ENCODE measurements at places on chromosomes 16 and 17.
A peak's percentile ranks its signal among the peaks of the same experiment; 100 is the strongest.

DNA sequence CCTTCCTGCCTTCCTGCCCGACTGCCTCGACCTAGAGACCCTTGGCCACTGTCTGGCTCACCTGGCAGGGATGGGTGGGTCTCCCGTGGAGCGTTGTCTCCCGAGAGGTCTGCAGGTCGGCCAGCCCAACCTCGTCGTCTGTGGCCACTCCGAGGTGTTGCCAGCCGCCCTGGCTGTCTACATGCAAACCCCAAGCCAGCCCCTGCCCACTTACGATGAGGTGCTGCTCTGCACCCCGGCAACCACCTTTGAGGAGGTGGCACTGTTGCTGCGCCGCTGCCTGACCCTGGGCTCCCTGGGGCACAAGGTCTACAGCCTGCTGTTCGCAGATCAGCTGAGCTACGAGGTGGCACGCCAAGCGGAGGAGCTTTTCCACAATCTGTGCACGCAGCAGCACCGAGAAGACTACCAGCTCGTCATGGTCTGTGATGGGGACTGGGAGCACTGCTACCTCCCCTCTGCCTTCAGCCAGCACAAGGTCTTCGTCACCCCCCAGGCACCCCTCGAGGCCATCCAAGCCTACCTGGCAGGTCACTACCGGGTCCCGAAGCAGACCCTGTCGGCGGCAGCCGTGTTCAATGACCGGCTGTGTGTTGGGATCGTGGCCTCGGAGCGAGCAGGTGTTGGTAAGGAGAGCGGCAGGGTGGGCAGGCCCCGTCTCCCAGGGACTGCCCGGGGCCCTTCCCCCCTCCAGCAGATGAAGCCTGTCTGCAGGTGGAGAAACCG lies 75.1 kb upstream of the ENDOV start:
- no peak for DNase-seq

GRCh38 chr17:7841396-7841914 lies 7.4 kb downstream of the KDM6B start:
- peak; percentile 83 for DNase-seq

DNA sequence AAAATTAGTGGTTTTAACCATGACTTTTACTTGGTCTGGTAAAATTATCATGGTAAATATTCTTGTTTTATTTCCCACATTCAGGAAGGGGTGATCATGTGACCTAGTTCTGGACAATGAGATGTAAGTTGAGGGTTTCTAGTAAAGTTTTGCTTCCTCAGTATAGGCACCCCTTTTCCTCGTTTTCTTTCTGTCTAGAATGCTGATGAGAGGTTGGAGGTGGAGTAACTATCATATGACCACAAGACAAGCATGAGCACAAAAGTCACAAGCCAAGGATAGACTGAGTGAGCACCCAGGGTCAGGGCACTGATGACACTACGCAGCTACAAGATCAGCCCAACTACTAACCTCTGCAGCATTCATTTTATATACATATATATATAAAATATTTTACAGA lies 53.9 kb downstream of the MYO1D start:
- DNase-seq: peak; percentile 8

- no peak for DNase-seq
These were observed 17.9 kb downstream of the CENPX start for GRCh38 chr17:82004517-82005455.

- DNase-seq: no peak
These were observed 88.6 kb upstream of the CHMP6 start for GRCh38 chr17:80902963-80903611.

GRCh38 chr17:32960815-32961214 lies 30.8 kb upstream of the SPACA3 start:
- no peak for DNase-seq

- no peak for DNase-seq
These were observed 2.2 kb upstream of the LPCAT2 start for GRCh38 chr16:55506708-55507107.

- no peak for DNase-seq
These were observed 6.6 kb downstream of the CCL23 start for GRCh38 chr17:36011201-36011600.

GRCh38 chr17:79468183-79468944 lies 142.5 kb downstream of the RBFOX3 start:
- DNase-seq: no peak

GRCh38 chr16:508884-509736 lies 18.4 kb upstream of the CAPN15 start:
- peak; percentile 72 for DNase-seq

GRCh38 chr17:47695429-47696376 lies 1.7 kb downstream of the TBKBP1 start:
- no peak for DNase-seq

- no peak for DNase-seq
These were observed 49.2 kb upstream of the MYH2 start for GRCh38 chr17:10598621-10599020.

DNA sequence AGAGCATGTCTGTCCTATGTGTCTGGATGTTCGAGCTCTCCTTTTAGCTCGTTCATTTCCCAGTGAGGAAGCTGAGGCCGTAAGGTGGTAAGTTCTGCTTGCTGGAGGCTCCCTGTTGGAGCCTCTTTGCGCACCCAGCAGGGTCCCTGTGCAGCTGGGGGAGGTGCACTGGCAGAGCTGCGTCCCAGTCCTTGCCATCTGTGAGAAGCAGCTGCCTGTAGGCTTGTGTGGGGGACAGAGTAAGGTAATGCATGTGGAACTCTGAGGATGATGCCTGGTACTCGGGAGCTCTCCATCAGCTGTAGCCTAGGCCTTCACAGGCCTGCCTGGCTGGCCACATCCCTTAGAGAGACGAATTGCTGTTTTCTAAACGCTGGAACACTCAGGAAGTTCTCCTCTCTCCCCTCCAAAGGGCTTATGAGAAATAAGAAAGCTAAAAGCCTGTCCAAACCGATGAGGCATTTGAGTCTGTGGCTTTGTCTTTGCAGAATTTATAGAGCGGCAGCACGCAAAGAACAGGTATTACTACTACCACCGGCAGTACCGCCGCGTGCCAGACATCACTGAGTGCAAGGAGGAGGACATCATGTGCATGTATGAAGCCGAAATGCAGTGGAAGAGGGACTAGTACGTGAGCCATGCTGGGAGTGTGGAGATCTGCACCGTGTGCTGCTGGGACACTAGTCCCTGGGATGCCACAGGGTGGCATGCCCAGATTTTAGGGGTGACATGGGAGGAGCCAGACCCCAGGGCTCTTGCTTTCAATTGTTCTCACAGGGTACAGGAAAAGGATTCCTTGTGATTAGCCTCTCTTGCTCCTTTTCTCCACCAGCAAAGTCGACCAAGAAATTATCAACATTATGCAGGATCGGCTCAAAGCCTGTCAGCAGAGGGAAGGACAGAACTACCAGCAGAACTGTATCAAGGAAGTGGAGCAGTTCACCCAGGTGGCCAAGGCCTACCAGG lies 1.6 kb downstream of the NDUFB10 start:
- DNase-seq: peak; percentile 90

DNA sequence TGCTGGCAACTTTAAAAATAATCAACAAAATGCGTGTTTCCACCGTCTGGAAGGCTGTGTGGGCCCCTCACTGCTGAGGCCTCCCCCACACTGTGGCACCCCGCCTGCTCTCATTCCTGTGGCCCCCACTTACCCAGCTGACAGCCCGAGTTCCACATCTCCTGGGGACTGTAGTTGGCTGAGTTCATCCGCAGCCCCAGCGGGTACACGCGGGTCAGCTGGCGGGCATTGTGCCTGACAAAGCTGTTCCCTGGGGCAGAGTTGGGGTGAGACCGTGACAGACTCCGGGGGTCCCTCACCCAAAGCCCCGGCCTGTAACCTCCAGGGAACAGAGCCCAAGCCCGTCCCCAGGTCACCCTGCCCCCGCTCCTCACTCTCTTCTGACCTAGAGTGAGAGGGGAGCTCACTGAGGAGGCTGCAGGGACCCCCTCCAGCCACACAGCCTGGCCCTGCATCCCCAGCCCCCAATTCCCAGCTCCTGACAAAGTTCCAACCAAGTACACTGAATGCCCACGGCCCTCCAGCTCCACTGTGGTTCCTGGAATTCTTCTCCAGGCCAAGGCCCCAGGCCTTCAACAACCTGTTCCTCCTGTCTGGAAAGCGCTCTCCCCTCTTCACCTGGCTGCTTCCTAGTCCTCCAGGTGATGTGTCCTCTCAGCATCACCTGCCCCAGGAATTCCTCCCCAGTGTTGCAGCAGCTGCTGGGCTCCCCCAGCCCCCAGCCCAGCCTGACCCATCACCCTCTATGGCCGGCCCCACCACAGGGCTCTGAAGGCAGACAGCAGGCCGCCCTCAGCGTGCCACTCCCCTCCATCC lies 18.0 kb downstream of the PLCD3 start:
- no peak for DNase-seq

- peak; percentile 36 for DNase-seq
These were observed 646 bp downstream of the HIC1 start for GRCh38 chr17:2055292-2056205.

GRCh38 chr17:38451840-38452529 lies 23.7 kb downstream of the ARHGAP23 start:
- DNase-seq: no peak

GRCh38 chr17:40854175-40854814 lies 12.7 kb downstream of the KRT12 start:
- DNase-seq: no peak

- no peak for DNase-seq
These were observed 12.0 kb downstream of the CCDC182 start for GRCh38 chr17:57733085-57733484.

DNA sequence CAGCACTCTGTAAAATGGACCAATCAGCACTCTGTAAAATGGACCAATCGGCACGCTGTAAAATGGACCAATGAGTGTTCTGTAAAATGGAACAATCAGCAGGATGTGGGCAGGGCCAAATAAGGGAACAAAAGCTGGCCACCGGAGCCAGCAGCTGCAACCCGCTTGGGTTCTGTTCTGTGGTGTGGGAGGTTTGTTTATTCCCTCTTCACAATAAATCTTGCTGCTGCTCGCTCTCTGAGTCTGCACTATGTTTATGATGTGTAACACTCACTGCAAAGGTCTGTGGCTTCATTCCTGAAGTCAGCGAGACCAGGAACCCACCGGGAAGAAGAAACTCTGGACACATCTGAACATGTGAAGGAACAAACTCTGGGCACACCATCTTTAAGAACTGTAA lies 20.5 kb downstream of the TMEM100 start:
- DNase-seq: no peak

- DNase-seq: peak; percentile 38
These were observed 4.1 kb downstream of the ZNF688 start for GRCh38 chr16:30567160-30567990.

DNA sequence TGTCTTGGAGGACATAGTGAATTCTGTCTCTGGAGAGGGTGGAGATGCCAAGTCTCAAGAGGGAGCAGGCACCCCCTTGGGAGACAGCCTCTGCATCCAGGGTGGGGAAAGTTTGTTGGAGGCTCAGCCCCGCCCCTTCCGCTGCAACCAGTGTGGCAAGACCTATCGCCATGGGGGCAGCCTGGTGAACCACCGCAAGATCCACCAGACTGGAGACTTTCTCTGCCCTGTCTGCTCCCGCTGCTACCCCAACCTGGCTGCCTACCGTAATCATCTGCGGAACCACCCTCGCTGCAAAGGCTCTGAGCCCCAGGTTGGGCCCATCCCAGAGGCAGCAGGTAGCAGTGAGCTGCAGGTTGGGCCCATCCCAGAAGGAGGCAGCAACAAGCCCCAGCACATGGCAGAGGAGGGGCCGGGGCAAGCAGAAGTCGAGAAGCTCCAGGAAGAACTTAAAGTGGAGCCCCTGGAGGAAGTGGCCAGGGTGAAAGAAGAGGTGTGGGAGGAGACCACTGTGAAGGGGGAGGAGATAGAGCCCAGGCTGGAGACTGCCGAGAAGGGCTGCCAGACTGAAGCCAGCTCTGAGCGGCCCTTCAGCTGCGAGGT lies 5.2 kb downstream of the ZNF646 start:
- DNase-seq: no peak

GRCh38 chr16:22206842-22207714 lies 1.0 kb downstream of the EEF2K start:
- peak; percentile 83 for DNase-seq

DNA sequence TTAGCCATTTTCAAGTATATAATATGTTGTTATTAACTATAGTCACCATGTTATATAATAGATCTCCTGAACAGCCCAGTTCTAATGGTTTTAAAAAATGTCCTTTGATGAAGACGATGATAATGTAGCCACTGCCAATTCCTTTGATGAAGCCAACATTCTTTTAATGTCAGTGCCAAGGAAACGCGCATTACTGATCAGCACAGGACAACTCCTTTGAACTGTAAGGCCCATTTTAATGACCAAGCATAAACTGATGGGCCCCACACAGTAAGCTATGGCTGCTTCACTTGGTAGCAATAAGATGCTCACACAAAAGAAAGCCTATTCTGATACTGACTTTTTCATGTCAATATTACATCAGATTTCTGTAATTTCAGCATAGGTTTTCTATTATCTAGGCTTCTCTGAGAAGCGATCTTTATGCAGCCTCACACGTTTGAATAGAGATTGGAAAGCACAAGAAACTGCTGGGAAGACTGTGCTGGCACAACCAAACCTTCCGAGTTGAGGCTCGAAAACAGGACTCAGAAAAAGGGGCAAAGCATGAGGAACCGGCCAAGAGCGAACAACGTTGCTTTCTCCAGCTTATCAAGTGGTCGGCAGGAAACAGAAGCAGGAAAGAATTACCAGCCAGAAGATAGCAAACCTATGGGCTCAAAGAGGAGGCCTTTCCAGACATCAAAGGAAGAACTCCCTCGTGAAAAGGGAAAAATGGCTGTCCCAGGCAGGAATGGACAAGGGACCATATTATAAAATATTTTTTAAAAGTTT lies 19.4 kb downstream of the ERN1 start:
- DNase-seq: no peak

GRCh38 chr16:81551151-81551808 lies 106.7 kb downstream of the CMIP start:
- DNase-seq: no peak

DNA sequence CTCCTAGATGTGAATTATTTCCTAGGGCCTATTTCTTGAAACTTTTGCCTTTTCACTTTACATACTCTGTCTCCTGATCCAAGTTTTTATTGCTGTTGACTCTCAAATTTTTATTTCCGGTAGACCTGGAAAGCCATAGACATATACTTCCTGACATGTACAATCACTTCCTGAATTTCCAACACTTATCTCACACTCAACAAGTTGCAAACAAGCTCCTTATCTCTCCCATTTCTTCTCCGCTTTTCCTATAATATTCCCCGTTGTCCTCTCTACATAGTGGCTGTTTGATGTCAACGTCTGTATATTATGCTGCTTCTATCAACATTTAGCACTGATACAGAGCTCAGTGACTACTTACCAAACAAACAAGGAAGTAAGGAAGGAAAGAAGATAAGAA lies 59.3 kb downstream of the IKZF3 start:
- no peak for DNase-seq

DNA sequence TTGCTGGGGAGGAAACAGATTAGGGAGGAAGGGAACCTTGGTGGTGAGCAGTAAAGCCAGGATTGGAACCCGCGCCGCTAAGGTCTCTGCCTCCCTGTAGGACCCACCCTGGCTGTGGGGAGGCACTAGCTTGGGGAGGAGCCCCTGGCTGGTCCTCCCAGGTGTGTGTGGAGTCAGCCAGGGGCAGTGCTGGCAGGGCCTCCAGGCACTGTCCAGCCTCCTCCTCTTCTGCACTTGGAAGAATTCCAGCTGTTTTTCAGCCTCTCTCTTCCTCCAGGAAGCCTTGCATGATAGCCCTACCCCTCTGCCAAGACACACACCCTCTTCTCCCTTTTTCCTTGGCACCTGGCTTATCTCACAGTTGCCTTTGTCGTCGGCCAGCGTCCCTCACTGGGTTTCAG lies 34.8 kb downstream of the TMEM235 start:
- DNase-seq: no peak

GRCh38 chr16:47970291-47970931 lies 185.4 kb downstream of the ABCC12 start:
- no peak for DNase-seq

- no peak for DNase-seq
These were observed 78.8 kb downstream of the CDRT15 start for GRCh38 chr17:14157822-14158221.
